NCI-H510A treated with DMSO at 0.1 percent for 48 hours (cell line): ENCODE measurements at places on chromosomes 11 and 22.

DNA sequence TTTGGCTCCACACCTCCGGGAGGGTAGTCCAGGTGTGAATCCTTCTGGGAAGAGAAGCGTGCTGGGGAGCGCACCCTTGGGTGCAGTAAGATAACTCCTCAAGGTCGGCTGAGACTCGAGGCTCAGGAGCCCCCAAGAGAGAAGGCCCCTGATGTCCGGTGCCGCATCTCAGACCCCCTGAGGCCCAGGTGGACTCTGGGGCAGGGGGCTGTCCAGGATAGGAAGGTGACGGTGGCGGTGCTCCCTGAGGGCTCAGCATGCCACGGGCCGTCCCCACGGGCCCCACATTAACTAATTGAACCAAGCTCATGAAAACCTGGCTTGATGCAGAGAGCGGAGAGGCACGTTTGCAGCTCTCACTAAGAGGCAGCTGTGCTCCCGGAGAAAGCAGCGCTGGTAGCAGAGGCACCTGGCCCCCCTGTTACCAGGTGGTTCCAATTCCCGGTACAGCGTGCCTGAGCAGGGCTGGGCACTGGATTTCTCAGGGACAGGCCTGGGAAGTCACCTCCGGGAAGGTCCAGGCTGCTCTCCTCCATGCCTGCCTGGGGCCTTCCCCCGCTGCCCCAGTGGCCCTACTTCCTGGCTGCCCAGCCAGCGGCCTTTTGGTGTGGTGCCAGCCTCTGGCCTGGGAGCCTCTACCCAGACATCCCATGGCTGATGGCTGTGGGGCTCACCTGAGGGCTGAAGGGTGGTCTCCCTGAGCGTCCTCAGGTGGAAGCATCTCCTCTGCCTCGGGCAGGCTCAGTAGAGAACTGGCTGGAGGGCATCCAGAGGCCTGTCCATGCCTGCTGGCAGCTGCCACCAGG is 1.1 kb downstream of the KCNQ1 start:
- no peak for DNase-seq

- no peak for DNase-seq
These were observed 188.8 kb upstream of the CADM1 start for GRCh38 chr11:115693002-115693401.

- no peak for DNase-seq
These were observed 81.7 kb upstream of the APOA1 start for GRCh38 chr11:116918925-116919655.

- DNase-seq = no peak
These were observed 60.2 kb downstream of the EHF start for GRCh38 chr11:34680918-34681586.

DNA sequence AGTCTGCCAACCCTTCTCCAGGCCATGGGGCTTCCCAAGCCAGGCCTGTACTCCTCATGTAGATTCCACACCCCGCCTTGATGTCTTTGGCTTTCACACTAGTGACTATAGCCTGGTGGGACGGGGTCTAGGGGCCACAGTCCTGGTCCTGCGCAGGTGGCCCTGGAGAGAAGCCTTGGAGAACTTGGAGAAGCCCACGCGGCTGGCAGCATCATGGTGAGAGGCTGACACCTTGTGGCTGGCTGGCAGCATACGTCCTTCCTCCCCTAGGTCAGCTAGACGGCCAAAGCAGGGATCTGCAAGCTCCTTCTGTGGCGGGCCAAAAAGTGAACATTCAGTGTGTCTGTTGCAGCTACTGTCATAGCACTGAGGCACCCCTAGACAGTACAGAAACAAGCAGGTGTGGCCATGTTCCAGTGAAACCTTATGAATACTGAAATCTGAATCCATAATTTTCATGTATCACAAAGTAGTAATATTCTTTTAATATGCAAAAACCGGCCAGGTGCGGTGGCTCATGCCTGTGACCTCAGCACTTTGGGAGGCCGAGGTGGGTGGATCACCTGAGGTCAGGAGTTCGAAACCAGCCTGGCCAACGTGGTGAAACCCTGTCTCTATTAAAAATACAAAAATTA is 42.0 kb downstream of the FAM83F start:
- DNase-seq = peak; percentile 42

DNA sequence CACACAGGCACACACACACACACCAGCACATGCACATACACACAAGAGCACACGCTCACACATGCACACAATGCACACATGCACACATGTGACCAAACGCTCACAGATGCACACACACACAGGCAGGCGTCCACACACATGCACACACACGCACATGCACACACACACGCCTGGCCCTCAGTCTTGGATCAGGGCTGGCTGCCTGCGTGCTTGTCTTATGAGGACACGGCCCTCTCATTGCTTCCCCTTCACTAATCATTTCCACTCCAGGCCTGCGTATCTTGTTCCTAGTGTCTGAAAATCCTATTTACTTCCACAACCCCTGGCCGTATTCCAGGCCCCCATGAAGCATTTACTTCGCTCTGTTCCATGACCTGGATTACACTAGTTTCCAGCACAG is 740.5 kb downstream of the BRD1 start:
- DNase-seq = peak; percentile 35

GRCh38 chr11:8631395-8632118 is 37.5 kb upstream of the STK33 start:
- DNase-seq = no peak

GRCh38 chr11:58286249-58286648 is 18.2 kb upstream of the OR10W1 start:
- no peak for DNase-seq

GRCh38 chr11:112961146-112961668 is at the start of gene NCAM1:
TSS of gene NCAM1 (plus strand) at chr11:112961420.
- DNase-seq = peak; percentile 95

- DNase-seq = no peak
These were observed 80.6 kb downstream of the CELSR1 start for GRCh38 chr22:46456818-46457163.

DNA sequence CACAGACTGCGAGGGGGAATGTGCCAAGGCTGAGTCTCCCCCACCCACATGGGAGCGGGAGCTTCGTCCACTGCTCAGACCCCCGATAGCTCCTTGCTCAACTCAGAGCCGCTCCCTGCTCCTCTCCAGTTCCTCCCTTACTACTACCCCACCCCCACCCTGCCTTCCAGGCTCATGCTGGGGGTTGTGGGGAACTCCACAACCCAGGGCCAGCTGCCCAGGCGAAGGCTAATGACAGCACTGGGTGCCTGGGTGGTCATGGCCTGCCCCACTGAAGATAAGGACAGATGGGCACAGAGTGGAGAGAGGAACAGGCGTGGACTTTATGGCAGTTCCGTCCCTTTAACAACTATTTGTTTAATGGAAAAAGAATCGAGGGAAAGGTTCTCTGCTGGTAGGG is 73.7 kb downstream of the PDE2A start:
- no peak for DNase-seq

- DNase-seq = no peak
These were observed 1.7 kb upstream of the OR52K1 start for GRCh38 chr11:4480577-4481239.

GRCh38 chr22:47784367-47784983 is 1022.0 kb downstream of the TBC1D22A start:
- DNase-seq = no peak

- DNase-seq = no peak
These were observed 38.3 kb downstream of the USP35 start for GRCh38 chr11:78226684-78227680.

DNA sequence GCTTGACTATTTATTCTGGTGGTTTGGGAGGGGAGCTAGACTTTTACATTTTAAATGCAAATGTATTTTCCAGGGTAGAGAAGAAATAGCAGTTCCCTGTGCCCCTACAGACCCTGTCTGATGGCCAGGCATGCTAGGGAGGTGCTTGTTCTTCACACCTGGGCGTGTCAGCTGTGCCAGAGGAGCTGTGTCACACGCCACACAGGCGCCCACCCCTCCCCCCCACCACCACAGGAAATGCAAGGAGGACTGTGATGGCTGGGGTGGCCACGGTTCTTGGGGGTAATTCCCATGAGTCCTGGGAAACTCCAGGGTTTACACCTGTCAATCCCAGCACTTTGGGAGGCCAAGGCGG is 82.2 kb downstream of the FLI1 start:
- DNase-seq = no peak

DNA sequence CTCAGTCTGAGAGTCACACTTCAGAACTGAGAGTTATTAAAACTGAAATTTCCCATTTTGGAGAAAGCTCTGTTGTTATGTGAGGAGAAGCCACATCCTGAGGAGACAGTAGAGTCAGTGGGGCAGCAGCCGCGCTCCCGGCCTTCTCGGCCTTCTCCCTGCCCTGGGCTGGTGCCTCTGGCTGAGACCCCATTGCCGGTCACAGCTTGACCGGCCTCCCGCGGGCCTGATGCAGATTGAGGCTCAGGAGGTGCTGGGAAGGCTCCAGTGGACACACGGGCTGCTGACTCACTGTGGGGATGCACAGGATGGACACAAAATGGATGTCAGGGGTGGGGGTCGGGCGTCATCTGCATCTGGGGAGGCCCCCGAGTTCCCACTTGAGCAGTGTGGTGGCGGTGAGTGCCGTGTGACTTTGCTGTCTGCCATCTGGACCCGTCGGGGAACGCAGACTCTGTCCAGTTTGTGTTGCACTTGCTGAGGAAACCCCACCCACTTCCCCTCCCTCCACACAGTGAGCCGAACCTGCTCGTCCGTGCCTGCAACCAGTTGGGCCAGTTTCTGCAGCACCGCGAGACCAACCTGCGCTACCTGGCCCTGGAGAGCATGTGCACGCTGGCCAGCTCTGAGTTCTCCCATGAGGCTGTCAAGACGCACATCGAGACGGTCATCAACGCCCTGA is 50.1 kb downstream of the MUC6 start:
- peak; percentile 29 for DNase-seq

DNA sequence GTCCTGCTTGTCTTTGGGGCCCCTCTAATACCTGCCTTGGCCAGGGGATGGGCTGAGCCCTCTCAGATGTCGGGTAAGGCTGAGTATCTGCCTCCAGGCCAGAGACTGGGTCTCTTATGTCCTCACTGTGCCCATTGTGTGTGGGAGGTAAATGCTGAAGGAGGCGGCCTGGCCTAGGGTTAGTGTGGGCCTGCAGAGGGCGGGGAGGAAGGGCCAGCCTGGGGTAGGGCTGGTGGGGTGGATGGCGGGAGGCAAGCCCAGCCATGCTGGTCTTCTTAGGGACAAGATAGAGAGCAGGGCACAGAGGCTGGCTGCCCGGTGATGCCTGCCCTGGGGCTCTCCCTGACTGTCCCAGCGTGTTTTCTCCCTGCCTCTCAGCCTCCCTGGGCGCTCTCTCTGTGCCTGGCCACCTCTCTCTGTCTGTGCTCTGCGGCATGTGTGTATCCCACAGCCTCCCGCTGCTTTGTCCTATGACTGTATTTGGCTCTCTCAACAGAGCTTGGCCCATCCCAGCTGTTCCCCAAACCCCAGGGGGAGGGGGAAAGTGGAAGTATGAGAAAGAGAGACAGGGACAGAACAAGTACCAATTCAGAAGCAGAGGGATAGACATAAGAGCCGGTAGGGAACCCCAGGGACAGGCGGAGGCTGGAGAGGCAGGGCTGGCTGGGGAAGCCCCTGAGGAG is 57.0 kb downstream of the PDE2A start:
- no peak for DNase-seq

- no peak for DNase-seq
These were observed 13.8 kb downstream of the OR5B21 start for GRCh38 chr11:58494101-58494500.

DNA sequence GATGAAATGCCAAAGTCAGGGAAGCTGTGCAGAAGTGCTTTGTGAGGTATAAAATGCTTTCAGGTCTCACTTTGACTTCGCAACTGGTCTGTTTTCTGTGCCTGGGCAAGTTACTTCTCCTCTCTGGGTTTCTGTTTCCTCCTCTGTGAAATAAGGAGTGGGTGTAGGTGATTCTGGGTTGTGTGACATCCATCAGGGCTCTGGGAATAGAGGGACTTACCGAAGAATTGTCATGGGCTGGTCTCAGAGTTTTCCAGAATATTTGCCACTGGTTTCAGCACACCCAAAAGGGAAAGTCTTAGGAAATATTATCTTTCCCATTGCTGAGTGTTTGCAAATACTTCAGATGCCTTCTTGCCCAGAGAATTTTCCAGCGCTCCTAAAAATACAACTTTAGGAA is 118.4 kb downstream of the KIAA1671 start:
- DNase-seq = no peak

DNA sequence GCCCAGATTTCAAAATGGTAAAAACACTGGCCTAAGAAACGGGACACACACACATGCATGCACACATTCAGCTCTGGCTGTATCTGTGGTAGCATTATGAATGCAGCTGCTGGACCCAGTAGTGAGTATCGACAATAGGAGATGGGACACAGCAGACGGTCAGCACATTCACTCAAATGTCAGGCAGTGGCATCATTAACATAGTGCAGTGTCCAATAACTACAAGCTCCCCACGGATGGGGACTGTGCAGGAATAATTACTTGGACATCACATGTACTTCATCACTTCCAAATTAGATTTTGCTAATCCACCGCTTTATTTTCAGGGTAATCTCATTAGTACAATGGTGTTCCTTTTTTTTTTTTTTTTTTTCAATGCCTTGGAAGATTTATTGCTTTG is 109.5 kb downstream of the FANCF start:
- DNase-seq = no peak
